Stimulated activated CD4-positive, alpha-beta T cell treated with anti-CD3 and anti-CD28 coated beads, TNF-alpha, amount 100 ng/mL, for 1 hour (primary cell): ENCODE measurements at places on chromosomes 1 and 21.

GRCh38 chr1:185419718-185420117 lies 102.7 kb upstream of the IVNS1ABP start:
- DNase-seq = no peak

DNA sequence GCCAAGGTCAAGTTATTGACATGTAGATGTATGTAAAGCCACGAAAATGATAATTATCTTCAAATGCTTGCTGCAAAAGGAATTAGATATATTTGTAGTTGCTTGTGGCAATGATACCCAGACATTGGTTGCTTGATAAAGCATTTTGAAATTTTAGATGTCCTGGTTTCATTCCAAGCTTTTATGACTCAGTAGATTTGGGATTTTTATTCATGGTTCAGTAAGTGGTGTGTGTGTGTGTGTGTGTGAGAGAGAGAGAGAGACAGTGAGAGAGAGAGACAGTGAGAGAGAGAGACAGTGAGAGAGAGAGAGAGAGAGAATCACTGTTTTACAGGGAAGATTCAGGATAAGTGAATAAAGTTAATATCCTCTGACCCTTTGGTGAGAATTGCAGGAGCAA lies 498.2 kb upstream of the C1orf87 start:
- no peak for DNase-seq

- no peak for DNase-seq
Measured at GRCh38 chr1:9253004-9253403, 18.4 kb downstream of the H6PD start.

- no peak for DNase-seq
Measured at GRCh38 chr1:160486453-160486852, 36.6 kb downstream of the SLAMF6 start.

- no peak for DNase-seq
Measured at GRCh38 chr1:93219443-93219842, 38.9 kb downstream of the CCDC18 start.

- no peak for DNase-seq
Measured at GRCh38 chr1:241934866-241935265, 22.7 kb upstream of the BECN2 start.

GRCh38 chr1:68217060-68217554 lies 15.2 kb downstream of the WLS start:
- DNase-seq = no peak

DNA sequence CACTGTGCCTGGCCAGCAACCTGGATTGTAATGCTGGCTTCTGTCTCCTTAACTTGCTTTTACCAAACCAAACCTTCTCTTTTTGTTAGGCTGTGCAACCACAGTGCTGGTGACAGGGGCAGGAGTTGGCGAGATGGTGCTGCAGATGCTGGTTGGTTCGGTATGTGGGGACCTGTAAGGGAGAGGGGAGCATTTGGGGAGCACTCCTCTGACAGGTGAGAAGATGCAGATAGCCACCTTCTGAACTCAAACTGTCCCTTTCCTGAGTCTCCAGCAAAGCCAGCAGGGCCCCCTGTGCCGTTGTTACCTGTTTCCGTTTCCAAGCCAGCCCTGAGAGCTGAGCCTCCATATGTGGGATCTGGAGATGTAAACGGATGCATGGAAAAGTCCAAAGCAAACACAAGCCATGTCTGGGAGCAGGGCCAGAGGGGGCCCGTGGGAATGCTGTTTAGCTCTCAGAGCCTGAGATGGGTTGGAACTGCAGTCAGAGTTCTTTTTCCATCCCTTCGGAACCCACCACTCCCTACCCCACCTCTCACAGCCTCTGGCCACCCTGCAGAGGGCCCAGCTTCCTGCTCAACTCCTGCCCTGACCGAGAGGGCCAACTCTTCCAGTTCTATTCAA lies 34.0 kb downstream of the ELK4 start:
- DNase-seq = no peak

DNA sequence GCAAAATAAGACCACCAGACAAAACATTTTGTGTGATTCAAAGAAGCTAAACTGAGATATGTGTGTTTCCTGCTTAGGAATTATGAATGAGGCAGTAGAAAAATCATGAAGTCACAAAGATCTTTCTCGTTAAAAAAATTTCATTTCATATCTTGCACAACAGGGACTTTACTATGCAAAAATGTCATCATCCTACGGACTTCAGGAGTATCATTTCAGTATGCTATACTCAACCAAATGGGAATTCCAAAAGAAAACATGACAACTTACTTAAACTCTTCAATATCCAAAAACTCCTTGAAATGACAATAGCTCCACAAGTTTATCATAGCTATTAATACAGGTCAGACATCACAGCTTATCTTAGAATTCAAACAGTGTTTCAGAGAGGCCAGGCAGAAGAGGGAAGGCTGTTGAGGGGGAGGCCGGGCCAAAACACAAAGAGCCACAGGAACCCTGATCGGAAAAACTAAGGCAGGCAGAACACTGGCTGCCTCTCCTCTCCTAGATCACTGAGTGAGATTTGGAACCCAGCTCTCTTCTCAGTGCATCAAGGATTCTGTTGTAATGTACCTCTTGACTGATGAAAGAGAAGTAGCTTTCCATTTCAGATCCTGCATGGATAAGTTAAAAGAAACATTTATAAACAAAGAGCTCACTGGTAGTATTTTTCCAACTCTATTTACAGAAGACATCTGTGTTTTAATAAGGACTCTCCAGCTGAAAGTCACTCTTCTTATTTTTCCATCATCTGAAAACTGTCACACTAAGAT lies 66.9 kb downstream of the TESK2 start:
- DNase-seq = no peak

- DNase-seq = no peak
Measured at GRCh38 chr1:245484176-245484575, 329.4 kb downstream of the KIF26B start.

DNA sequence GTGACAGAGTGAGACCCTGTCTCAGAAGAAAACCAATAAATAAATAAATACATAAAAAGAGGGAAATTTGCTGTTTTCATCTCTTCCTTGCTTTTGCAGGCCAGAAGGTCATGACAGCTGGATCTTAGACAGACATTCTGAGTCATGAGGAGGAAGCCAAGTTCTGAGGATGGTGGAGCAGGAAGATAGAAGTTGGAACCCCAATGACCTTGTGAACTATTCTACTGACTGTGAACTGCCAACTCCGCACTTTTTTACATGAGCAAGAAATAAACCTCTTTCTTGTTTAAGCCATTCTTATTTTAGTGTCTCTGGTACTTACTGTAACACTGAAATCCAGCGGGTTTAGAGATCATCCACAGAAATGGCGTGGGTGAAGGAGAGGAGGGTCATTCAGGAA lies 8.5 kb downstream of the CD84 start:
- no peak for DNase-seq

GRCh38 chr1:81443288-81443687 lies 357.4 kb upstream of the ADGRL2 start:
- DNase-seq = no peak

- no peak for DNase-seq
Measured at GRCh38 chr1:53783056-53783455, 44.1 kb upstream of the GLIS1 start.

- DNase-seq = no peak
Measured at GRCh38 chr1:30126848-30127247, 596.5 kb downstream of the MATN1 start.

- no peak for DNase-seq
Measured at GRCh38 chr1:94265011-94265422, 27.6 kb upstream of the ARHGAP29 start.
